ENCODE measurements at places on chromosomes 13 and 19.

GRCh38 chr13:28856287-28856686, 36.1 kb downstream of the MTUS2 start:
- DNase-seq = no peak

GRCh38 chr13:42549552-42549936, 24.4 kb upstream of the TNFSF11 start:
- no peak for DNase-seq

GRCh38 chr13:61128850-61129645, 286.6 kb downstream of the PCDH20 start:
- DNase-seq = no peak

DNA sequence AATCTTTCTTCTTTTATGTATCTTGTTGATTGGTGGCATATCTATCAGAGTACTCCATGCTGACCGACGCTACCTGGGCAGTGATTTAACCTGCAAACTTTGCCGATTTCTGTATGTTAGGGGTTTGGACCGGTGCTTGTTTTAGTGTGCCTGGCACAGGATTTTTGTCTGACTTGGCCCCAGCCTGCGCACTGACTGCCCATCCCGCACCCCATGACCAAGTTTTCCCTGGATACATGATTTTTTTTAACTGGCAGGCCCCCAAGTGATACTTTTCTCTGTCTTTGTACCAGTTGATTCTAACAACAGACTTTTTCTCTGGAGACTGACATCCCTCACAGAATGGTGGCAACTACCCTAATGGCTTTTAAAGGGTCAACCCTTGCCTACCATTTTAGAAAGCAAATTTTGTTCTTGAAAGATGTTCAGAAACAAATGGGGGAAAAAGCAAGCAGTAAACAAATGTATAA, 69.0 kb upstream of the C1QTNF9B start:
- no peak for DNase-seq

DNA sequence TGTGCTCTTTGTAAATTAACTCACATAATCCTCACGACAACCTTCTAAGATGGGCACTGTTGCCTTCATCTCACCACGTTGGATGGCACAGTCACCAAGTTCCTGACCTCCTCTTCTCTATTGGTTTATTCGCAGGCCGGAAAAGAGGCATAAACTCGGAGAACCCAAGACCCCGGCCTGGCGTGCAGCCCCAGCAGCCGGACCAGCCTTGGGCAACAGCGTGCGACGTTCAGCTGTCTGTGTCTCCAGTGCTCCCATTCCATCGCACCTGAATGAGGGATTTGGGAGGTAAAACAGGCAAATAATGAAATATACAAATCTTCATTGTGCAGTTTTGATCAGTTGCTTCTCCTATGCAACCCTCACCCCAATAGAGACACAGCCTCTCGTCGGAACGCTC, 34.5 kb upstream of the GAS6 start:
- no peak for DNase-seq

DNA sequence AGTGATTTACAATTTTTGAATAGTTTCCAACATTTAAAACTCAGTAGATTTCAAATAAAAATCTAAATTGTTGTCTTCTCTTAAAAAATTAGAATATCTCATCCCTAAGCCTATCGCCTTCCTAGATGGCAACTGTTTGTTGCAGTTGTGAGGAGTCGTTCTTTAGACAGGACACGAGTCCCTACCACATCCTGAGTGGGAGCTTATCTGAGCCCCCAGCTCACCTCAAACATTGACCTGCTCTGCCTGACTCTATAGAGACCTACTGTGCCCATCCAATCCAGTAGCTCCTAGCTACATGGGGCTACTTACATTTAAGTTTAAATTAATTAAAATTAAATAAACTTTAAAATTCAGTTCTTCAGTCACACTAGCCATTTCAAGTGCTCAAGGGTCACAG, 434.7 kb downstream of the FOXO1 start:
- no peak for DNase-seq

DNA sequence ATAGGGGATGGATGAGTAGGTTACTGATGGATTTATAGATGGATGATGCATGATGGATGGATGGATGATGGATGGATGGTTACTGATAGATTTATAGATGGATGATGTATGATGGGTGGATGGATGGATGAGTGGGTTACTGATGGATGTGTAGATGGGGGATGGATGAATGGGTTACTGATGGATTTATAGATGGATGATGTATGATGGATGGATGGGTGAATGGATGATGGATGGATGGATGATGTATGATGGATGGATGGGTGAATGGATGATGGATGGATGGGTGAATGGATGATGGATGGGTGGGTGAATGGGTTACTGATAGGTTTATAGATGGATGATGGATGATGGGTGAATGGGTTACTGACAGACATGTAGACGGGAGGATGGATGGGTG, 6.3 kb upstream of the C2CD4C start:
- no peak for DNase-seq

GRCh38 chr19:4518345-4519171, at the start of gene PLIN4:
TSS of gene PLIN4 (minus strand) at chr19:4518486. CDS start at chr19:4518272, 214 bp downstream.
- DNase-seq = no peak

DNA sequence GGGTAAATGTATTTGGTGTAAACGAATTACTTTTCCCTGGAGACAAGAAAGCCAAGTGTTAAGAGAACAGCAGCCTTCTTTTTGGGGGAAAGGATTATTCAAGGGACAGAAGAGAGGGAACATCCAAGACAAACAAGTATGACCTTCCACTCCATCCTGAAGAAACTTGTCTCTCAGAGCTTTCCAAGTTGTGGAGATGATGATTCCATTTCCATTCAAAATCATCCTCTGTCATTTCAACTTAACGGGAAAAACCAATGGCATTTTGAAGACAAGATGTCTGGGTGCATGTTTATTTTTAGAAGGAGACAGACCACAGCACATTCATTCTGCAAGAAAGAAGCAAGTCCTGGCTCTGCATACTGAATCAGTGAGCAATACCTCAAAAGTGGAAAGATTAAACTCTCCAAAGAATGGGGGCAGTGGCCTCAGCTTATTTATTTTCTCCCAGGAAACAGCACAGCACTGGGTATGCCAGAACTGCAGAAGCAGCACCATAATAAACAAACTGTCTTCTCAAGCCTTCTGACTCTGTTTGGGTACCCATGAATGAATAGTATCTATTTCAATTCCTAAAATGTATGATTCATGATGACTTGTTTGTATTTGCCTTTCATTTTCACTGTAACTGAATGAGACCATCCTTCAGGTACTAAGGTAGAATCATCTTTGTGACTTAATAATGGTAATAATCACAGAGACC, 541.0 kb downstream of the RFC3 start:
- no peak for DNase-seq

DNA sequence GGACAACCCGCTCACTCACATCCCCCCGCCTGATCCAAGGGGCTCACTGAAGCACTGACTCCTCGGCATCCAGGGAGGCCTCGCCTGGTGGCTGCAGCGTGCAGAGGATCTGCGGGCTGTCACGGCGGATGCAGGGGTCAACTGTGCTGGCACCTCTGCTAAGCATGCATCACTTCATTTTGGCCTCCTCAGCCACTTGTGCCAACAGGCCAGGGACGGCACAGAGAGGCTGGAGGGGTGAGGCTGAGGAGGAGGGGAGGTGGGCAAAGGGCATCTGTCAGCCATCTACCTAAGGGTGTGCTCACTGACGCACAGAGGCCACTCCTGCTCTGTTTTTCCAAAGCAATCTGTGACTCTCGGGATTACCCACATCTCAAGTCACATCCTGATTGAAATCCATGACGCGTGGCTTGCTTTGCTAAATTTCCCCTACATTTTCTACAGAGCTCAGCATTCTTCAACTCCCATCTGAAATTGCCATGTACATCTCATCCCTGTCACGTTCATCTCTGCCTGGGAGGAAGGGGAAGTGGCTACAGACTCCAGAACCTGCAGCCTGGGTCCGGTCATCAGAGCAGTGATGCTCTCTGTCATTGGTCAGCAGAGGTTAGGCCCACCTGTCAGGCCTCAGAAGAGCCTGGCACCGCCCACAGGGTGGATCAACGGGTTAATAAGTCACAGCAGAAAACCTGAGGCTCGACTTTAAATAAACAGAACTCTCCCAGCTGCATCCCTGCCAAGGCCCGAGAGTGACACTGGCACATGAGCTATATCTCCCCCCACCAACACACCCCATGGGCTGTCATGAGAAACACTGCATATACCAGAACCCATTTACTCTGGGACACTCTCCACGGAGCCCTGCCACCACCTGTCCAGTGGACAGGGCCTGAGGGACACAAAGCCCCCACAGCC, 17.6 kb downstream of the ELL start:
- no peak for DNase-seq

GRCh38 chr13:34464011-34464410, 478.1 kb upstream of the NBEA start:
- DNase-seq = no peak

GRCh38 chr19:1750343-1751021, 2.8 kb upstream of the ONECUT3 start:
- no peak for DNase-seq

- no peak for DNase-seq
Observed at GRCh38 chr13:97548138-97548537, 114.2 kb downstream of the RAP2A start.

DNA sequence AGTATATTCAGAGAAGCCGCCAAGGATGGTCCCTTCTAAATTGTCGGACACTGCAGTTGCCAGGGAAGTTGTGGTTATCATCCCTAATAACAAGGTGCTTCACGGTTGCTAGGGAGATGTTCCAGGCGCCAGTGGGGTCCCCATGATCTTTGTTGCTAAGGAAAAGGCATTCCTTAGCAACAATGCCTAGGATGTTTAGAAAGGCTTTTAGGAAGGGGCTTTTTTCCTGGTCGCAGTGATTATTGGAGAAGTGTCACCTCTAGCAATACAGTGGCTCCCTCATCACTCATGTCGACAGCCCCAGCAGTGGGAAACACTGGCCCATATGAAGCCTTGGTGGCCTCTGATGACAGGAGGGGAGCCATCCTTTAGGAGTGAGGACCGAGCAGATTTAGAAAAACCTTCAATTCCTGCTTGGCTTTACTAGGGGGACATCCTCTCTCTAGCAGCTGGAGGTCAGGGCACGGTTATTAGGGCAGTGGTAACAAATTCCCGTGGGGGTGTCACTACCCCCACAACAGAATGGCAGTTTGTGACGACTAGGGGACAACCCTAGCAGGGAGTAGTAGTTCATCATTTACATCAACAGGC, 6.4 kb upstream of the TMC4 start:
- no peak for DNase-seq

DNA sequence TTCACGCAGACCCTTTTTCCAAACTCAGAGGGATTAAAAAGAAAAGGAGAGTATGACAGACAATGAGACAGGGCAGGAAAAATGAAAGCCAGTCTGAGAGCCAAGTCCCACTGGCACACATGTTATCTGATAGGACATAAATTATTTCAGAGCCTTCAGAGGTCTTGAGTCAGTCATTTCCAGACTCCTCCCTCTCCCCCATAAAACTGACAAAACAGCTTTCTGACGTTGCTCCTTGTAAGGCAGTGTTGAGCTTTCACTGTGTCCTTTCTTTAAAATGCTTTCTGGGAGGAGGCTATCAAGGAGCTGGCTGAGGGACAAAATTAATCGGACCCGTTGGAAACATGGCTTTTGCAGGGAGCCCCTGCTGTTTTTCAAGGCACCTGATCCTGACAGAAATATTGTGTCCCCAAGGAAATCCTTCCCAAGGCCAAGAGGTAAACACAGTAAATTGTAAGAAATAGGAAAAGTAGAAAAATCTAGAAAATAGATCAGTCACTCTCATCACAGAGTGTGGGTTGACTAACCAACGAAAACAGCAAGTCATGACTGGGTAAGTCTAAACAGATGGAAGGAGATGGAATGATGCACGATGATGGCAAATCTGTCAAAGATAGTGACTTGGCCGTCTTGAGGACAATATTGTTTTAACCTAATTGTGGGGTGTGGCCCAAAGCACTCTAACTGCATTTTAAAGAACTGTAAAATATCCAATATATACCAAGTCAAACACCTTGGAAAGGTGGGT, 89.7 kb downstream of the DCT start:
- no peak for DNase-seq

- no peak for DNase-seq
Observed at GRCh38 chr19:288911-289310, 2.3 kb downstream of the PLPP2 start.

- DNase-seq = no peak
Observed at GRCh38 chr13:20401931-20402856, 123.5 kb downstream of the CRYL1 start.

DNA sequence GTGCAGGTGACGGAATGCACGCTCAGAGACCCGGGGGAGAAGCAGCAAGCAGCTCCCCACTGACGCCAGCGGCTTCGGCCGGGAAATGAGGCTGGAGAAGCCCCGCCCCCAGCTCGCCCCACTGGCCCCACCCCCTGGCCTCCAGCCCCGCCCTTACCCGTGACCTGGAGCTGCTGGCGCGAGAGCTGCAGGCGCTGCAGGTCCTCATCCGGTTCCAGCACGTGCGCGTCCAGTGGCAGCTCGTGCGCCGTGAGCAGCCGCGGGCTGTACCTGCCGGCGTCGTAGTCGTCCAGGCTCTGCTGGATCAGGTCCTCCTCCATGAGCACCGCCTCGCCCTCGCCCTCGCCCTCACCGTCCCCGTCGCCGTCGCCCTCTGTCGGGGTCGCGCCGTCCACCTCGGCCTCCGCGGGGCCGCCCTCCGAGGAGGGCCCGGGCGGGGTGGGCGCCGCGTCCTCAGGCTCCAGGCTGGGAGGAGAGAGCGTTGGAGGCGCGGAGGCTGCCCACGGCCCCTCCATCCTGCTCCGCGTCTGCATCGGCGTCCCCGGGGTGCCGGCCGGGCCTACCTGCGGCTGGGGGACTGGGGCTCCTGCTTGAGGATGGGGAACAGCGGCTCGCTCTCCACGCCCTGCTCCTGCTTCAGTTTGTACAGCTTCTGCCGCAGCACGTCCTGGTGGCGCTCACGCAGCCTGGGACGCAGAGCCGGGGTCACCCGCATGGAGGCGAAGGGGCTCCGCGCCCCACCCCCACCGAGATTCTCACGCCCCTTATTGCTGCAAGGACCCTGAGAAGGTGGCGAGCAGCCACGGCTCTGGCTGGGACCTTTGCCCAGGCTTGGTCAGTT, 6.4 kb upstream of the TBXA2R start:
- DNase-seq = no peak

DNA sequence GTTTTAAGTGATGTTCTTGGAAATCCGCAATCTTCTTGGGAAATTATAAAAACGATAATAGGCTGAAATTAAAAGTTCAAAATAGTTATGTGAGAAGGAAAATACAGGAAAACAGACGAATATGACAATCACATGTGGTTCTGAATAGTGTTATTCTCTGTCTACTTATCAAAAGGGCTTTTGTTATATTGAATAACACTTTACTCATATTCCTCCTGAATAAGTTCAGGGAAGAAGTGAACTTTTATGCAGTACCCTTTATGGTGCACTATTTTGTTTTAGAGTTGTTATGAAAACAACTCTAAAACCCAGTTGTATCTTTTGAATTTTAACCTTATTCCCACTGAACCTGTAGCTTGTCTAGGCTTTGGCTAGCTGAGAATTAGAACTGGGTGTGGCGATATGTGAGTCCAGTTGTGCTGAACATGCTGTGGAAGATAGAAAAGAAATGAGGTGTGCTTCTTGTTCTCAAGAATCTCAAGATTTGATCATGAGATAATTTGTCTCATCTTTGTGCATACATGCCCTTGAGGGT, 384.4 kb downstream of the LMO7 start:
- no peak for DNase-seq

Data from CD4-positive, alpha-beta T cell treated with Interleukin-15 for 1 hour (primary cell).